ENCODE measurements at places on chromosomes 5 and 9. TPM values are rescaled to one million over a fixed set of nuclear protein-coding genes. Genes with fewer than 3 reads are reported as not detected.
A peak's percentile ranks its signal among the peaks of the same experiment; 100 is the strongest.

- no peaks in the 10 kb centered on the region for H3K27me3 ChIP-seq
- H3K27ac ChIP-seq, result no peak overlapping the region
- no peak overlapping the region for H3K4me3 ChIP-seq
- no peaks in the 10 kb centered on the region for H3K4me1 ChIP-seq
- no peaks in the 10 kb centered on the region for H3K36me3 ChIP-seq
- no peak for DNase-seq
These were observed 233.2 kb upstream of the RFX3 start for GRCh38 chr9:3758816-3759576.

DNA sequence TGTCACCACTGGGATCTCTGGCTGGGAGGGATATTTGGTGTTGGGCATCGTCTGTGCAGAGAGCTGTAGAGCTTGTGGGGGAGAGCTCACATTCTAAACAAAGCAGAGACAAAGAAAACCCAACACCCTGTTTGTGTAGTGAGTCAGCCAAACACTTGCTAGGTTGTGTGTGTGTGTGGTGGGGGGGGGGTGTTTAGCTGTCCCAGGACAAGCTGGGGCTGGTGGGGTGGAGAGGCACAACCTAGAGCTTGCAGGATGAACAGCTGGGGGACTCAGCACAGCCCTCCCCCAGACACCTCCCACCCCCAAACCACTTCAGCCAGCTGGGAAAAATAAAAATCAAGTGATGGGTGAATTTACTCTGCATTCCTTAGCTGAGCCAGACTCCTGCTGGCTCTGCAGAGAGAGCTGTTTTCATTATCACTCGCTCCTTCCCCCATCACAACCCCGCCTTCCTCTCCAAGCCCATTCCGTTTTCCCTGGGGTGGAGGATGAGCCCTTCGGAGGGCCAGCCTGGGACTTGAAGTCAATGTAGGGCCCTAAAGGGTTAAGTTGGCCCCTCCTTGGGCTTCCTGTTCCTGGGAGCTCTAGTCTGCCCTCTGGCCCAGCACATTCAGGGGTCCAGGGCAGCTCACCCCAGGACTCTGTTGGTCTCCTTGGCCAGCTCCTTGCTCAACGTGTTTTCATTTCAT lies 2.6 kb downstream of the OLFML2A start:
- H3K36me3 ChIP-seq, result no peaks in the 10 kb centered on the region
- no peaks in the 10 kb centered on the region for H3K27me3 ChIP-seq
- DNase-seq, result peak; percentile 71

DNA sequence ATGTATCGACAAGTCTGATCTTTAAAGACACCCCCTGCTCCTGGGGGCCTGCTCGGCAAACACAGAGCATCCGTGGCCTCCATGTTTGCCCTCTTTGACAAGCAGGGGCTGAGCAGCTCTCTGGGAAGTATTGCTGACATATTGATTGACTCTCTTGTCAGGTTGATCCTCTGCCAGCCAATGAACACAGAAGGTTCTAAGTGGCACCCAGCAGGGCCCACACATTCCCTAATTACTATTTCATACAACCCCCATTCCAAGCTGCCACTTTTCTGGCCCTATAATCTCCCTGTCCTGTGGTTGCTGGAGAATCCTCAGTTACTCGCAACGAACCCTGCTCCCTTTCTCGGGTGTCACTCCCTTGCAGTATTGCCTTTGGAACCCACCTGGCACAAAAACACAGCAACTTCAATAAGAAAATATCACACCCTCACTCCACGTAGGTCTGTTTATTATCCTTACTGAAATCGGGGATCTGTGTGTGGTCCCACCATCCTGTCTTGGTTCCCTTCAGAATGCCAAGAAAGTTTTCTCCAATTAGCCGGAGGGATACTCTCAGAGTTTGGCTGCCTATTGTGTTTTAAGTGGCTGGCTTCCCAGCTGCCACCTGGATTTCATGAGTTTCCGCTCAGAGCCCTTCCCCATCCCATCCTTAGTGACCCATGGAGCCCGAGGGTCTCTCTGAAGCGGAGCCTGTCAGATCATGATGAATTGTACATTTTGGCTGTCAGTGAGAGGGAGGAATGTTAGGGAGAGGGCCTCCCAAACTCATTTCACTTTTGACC lies 249.0 kb upstream of the WWC1 start:
- no peaks in the 10 kb centered on the region for H3K36me3 ChIP-seq
- no peak for DNase-seq
- H3K27me3 ChIP-seq, result no peaks in the 10 kb centered on the region
- peaks cover 6% of the 10 kb centered on the region for H3K4me1 ChIP-seq
- no peak overlapping the region for H3K27ac ChIP-seq

- no peak for DNase-seq
- peak overlapping the region; percentile 89 for H3K27ac ChIP-seq
- H3K36me3 ChIP-seq, result no peaks in the 10 kb centered on the region
- no peak overlapping the region for H3K4me3 ChIP-seq
These were observed 64.7 kb upstream of the ABCA1 start for GRCh38 chr9:104992659-104993058.

GRCh38 chr5:153130296-153130695 lies 360.2 kb upstream of the GRIA1 start:
- H3K27ac ChIP-seq, result no peak overlapping the region
- no peak overlapping the region for H3K4me3 ChIP-seq
- no peaks in the 10 kb centered on the region for H3K27me3 ChIP-seq
- no peak for DNase-seq
- no peaks in the 10 kb centered on the region for H3K36me3 ChIP-seq

DNA sequence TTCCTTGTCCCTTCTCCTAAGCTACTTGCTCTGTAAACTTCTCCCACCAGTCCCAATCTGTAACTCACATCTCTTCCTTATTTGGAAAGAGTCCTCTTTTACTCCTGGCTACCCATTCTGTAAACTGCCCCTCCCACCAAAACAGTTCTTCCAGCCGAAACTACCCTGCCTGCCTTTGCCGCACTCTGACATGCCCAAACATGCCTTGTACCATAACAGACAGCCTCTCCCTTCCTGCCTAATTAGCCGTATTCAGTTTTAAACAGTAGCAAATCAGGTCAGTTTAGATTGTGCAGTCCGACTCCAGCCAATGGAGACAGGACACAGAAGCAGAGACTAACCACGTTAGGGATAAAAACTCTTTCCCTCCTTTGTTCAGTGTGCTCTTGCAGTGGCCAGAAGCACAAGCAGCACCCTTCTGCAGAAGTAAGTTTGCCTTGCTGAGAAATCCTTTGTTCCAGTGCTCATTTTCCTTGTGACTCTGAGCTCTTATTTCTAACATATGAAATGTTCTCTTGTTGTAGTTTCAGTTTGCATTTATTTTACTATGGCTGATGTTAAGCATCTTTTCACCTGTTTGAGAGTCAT lies 5.4 kb upstream of the GLT6D1 start:
- no peak overlapping the region for H3K4me3 ChIP-seq
- no peak for DNase-seq
- H3K27me3 ChIP-seq, result no peaks in the 10 kb centered on the region
- peak overlapping the region; percentile 51 for H3K27ac ChIP-seq
- H3K4me1 ChIP-seq, result peaks cover 14% of the 10 kb centered on the region

GRCh38 chr9:106035806-106036205 lies 341.5 kb downstream of the TMEM38B start:
- H3K4me1 ChIP-seq, result no peaks in the 10 kb centered on the region
- no peaks in the 10 kb centered on the region for H3K27me3 ChIP-seq
- no peak overlapping the region for H3K4me3 ChIP-seq
- no peak for DNase-seq

The SMIM27 gene
- total RNA-seq, result 15.8 TPM

DNA sequence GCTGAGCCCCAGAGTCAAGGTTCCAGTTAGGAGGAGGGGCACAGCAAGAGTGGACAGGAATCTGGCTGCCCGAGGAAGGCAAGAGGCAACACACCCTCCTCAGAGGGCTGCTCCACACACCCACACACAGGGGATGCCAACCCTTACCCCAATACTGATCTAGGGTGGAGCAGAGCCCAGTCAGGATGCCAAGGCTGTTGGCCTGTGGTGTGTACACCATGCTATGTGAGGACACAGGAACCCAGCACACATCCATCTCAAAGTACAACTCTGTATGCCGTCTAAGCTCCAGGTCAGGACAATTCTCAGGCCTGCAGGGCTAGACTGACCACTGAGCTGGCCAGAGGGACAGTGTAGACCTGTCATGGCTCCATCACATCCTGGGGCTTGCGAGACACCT lies 2.6 kb downstream of the SEPTIN8 start:
- peaks cover 37% of the 10 kb centered on the region for H3K27me3 ChIP-seq
- H3K36me3 ChIP-seq, result no peaks in the 10 kb centered on the region
- H3K27ac ChIP-seq, result no peak overlapping the region
- H3K4me1 ChIP-seq, result peaks cover 13% of the 10 kb centered on the region

GRCh38 chr5:132653716-132654115 lies 4.3 kb upstream of the IL13 start:
- DNase-seq, result no peak
- no peak overlapping the region for H3K4me3 ChIP-seq
- H3K27me3 ChIP-seq, result peaks cover 26% of the 10 kb centered on the region
- H3K27ac ChIP-seq, result no peak overlapping the region

GRCh38 chr9:108182950-108183381 lies 672.8 kb downstream of the ACTL7B start:
- no peak for DNase-seq
- H3K27ac ChIP-seq, result no peak overlapping the region
- no peaks in the 10 kb centered on the region for H3K4me1 ChIP-seq
- H3K27me3 ChIP-seq, result no peaks in the 10 kb centered on the region
- no peak overlapping the region for H3K4me3 ChIP-seq
- H3K36me3 ChIP-seq, result no peaks in the 10 kb centered on the region

- peaks cover 10% of the 10 kb centered on the region for H3K27me3 ChIP-seq
- DNase-seq, result no peak
- no peak overlapping the region for H3K27ac ChIP-seq
- no peaks in the 10 kb centered on the region for H3K36me3 ChIP-seq
These were observed 4.0 kb downstream of the GLDC start for GRCh38 chr9:6641561-6641960.

DNA sequence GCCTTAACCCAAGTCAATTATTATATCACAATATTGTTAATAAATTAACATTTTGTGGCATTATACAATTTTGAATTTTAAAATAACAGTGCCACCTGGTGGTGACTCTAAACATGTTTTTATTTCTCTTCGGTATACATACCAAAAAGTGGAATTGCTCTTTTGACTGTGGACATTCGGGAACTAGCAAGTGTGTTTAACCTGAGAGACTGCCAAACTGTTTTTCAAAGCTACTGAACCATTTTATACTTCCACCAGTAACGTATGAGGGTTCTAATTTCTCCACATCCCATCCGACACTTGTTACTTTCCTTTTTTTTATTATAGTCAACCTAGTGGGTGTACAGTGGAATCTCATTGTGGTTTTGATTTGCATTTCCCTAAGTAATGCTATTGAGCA lies 18.3 kb upstream of the HSDL2 start:
- DNase-seq, result no peak
- H3K4me3 ChIP-seq, result no peak overlapping the region
- no peaks in the 10 kb centered on the region for H3K27me3 ChIP-seq
- H3K36me3 ChIP-seq, result no peaks in the 10 kb centered on the region

The SCGB3A1 gene
- not detected for total RNA-seq

- no peaks in the 10 kb centered on the region for H3K27me3 ChIP-seq
- DNase-seq, result no peak
- no peaks in the 10 kb centered on the region for H3K4me1 ChIP-seq
- H3K36me3 ChIP-seq, result no peaks in the 10 kb centered on the region
- no peak overlapping the region for H3K4me3 ChIP-seq
- no peak overlapping the region for H3K27ac ChIP-seq
These were observed 368.9 kb downstream of the CDH9 start for GRCh38 chr5:26669523-26669922.

DNA sequence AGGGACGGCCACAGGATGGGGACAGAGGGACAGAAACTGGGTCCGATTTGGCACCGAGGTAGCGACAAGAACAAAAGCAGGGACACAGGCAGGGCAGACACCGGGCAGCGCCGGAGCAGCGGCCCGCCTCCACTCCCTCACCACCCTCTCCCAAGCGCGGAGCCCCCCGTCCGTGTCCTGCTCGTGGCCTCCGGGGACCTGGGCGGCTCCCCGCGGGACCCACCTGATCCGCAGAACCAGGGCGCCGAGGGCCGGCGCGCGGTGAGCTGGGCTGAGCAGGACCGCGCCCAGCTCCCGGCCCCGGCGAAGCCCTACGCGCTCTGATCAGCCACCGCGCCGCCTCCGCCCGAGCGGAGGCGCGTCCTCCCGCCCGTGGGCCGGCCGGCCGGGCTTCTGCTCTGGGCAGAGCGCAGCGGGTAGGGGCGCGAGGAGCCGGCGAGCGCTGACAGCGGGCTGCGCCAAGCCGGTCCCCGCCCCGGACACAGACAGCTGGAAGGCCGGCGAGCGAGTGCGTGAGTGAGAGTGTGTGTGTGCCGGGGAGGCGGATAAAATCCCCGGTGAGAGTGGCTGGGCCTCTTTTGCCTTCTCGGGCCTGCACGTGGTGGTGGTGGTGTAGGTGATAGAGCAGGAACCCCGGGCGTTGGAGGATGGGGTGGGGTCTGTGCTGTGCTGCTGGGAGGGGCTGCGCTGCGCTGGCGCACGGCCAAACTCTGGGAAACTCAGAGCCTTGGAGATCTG lies at the start of gene GGTA1:
GGTA1 (minus strand) TSS at position 418 of the 738 bp plus-strand sequence. CDS start 31,922 bp downstream, outside the sequence.
- H3K4me3 ChIP-seq, result peak within 1 kb of the TSS; percentile 60
- no peaks in the 10 kb centered on the region for H3K36me3 ChIP-seq
- no peak within 1 kb of the TSS for H3K27ac ChIP-seq
- DNase-seq, result peak; percentile 71
- peaks cover 20% of the 10 kb centered on the region for H3K27me3 ChIP-seq

DNA sequence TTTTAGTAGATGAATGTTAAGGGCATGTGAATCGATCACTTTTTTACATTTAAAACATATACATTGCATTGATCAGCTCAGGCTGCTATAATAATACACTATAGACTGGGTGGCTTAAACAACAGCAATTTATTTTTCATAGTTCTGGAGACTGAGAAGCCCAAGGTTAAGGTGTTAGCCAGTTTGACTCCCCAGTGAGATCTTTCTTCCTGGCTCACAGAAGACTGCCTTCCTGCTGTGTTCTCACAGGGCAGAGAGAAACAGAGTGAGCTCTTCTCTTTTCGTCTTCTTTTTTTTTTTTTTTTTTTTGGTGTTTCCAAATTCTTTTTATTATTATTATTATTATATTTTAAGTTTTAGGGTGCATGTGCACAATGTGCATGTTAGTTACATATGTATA lies 56.4 kb downstream of the SPEF2 start:
- H3K36me3 ChIP-seq, result no peaks in the 10 kb centered on the region
- DNase-seq, result no peak
- H3K4me3 ChIP-seq, result no peak overlapping the region
- H3K27me3 ChIP-seq, result no peaks in the 10 kb centered on the region
- no peaks in the 10 kb centered on the region for H3K4me1 ChIP-seq

DNA sequence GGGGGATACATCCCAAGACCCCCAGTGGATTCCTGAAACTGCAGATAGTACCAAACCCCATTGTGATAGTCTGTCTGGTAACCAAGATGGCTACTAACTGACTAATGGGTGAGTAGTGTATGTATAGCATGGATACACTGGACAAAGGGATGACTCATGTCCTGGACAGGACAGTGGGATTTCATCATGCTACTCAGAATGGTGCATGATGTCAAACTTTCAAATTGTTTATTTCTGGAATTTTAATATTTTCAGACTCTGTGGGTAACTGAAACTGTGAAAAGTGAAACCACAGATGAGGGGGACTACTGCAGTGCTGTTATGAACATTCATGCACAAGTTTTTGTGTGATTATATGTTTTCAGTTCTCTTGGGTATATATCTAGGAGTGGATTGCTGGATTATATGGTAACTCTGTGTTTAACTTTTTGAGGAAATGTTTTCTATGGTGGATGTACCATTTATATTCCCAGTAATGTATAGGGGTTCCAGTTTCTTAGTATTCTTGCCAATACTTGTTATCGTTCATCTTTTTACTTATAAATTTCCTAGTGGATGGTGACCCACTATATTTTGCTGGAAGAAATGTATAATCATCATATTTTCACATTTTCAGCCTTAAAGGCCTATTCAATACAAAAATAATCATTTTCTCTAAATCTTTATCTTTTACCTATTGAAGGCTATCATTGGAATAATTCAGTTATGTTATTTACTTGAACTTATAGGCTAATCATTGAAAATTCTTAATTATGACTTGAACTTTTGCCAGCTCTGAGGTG lies 140.9 kb downstream of the NR3C1 start:
- no peak for DNase-seq
- no peaks in the 10 kb centered on the region for H3K27me3 ChIP-seq
- H3K4me1 ChIP-seq, result no peaks in the 10 kb centered on the region
